Testis (tissue), 5 donors: ENCODE measurements at places on chromosomes 13 and 19. TPM values are rescaled to one million over a fixed set of nuclear protein-coding genes. Genes with fewer than 3 reads are reported as not detected.

GRCh38 chr13:71727662-71728061 lies 139.3 kb downstream of the DACH1 start:
- no peak for DNase-seq

Gene OR7D2
- total RNA-seq, result 0.62 TPM

Gene CHST8
- total RNA-seq, result 0.93 TPM

DNA sequence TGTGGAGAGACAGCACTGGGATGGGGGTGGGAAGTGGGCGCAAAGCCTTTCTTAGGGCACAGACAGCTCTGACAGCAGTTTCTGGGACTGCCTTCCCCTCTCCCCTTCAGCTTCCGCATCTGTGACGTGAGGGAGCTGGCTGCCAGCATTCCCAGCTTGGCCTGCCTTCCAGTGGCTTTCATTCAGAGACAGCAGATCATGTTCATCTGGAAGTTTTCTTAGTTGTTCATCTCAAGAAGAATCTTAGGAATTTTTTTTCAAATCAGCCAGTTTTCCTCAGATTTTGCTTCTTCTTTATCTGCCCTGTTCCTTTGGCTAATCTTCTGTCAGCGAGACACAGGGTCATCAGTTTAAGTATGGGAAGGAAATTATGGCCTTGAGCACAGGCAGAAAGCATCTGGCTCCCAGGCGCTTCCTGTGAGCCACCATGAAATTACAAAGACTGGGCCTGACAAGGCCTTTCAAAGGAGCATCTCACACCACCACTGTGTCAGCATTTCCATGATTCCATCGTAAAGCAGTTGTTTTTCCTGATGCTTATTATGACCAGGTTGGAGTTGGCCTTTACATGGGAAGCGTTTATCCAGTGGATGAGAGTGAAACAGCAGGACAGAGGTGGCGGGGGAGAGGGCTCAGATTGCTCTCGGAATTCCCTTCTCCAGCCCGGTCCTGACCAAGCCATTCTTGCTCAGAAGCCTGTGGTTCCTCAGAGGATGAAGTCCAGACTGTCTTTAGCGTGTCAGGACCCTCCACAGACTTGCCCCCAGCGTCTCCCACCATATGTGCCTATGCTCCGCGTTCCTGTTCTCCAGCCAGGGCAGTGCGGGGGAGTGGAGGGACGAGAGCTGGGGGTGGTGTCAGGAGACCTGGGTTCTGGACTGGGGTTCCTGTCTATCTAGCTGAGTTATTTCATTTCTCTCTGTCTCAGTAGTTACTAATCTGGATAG lies 43.6 kb downstream of the ARHGAP35 start:
- DNase-seq, result peak; percentile 44

Gene SHD
- 1.8 TPM for total RNA-seq
